ENCODE measurements at places on chromosomes 6 and 20.

DNA sequence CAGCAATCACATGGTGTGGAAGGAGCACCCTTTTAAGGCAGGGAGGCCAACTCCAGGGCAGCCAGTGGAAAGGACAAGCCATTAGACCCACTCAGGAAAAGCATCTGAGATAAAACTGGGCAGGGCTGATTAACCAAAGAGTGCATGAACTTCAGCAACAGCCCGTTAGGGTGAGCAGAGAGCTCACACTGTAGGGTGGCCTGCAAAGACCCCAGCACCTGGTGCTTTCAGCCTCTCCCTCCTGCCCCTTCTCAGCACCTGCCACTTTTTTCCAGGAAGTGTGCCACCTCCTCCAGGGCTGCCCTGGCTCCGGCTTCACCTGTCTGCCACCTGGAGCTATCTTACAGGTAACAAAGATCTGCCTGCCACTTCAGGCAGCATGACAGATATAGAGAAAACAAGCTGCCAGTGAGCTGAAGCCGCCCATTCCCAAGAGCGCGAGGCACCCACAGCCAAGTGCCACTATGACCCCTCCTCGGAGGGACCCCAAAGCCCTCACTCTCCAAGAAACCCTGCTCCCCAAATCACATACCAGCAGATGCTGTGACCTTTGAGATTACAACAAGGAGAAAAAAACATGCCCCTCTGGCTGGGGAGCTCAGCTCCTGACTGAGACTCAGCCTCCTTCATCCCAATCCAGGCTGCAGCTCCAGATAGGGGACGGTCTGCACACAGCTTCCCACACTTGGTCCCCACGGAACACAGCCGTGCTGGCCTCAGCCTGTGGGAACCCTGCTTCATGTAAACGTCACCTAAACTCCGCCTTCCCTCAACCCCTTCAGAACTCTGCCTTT lies 71.2 kb downstream of the ABHD12 start:
- DNase-seq, result no peak

DNA sequence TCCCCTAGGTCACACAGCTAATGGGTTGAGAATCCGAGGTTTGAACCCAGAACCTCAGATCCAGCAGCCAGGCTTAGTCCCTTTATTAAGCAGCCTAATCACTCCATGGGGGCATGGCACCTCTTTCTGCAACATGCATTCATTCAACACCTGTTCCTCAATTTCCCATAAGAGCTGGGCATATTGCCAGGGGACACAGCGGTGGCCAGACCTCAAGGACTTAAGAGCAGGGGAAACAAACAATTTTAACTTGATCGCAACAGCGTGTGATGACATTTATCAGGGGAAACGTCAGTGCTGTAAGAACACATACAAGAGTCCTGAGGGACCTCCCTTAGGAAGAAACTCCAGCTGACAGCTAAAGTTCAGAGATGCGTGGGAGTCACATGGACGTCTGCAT lies 267.4 kb upstream of the CDH4 start:
- DNase-seq, result no peak

DNA sequence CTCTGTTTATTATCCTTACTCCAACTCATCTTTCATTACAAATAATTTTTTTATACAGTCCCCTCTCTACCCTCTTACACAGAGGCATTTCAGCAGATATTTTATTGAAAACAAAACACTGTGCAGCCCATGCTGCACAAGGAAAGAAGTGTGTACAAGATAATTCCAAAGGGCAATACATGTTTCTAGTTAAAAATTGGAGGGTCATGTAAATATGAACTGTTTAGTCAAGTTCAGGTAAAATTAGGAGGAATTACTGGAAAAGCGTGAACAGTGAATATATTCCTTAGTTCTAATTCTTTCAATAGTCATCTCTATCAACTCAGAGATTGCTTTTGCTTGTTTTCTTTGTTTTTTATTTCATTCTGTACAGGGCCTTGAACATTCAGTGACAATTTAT lies 27.9 kb upstream of the TSPYL1 start:
- DNase-seq, result no peak

- no peak for DNase-seq
These were observed 31.8 kb downstream of the CST9L start for GRCh38 chr20:23536328-23536974.

- DNase-seq, result no peak
These were observed 420.1 kb downstream of the GJA1 start for GRCh38 chr6:121855521-121855920.

GRCh38 chr20:3987296-3987695 lies 28.1 kb downstream of the RNF24 start:
- DNase-seq, result no peak

- no peak for DNase-seq
These were observed 35.2 kb upstream of the EPHA7 start for GRCh38 chr6:93454533-93454932.

DNA sequence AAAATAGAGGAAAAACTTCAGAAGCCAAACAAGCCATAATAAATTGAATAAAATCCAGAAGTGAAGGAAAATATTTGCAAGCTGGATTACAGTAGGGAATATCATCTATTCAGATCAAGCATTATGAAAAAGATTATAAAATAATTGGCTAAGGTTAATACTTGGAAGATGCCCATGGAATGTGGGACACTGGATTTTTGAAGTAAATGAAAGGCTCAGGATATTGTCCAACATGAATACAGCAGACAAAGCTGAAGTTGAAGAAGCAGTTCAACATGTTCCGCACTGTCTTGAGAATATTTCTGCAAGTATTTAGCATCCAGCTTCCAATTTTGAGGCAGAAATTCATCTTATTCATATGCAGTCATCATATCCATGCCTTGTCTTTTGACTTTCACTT lies 1278.4 kb upstream of the GJE1 start:
- DNase-seq, result no peak

GRCh38 chr6:128516514-128516898 lies 3.9 kb downstream of the PTPRK start:
- peak; percentile 38 for DNase-seq

- no peak for DNase-seq
These were observed 110.0 kb upstream of the EYS start for GRCh38 chr6:65816991-65817390.

DNA sequence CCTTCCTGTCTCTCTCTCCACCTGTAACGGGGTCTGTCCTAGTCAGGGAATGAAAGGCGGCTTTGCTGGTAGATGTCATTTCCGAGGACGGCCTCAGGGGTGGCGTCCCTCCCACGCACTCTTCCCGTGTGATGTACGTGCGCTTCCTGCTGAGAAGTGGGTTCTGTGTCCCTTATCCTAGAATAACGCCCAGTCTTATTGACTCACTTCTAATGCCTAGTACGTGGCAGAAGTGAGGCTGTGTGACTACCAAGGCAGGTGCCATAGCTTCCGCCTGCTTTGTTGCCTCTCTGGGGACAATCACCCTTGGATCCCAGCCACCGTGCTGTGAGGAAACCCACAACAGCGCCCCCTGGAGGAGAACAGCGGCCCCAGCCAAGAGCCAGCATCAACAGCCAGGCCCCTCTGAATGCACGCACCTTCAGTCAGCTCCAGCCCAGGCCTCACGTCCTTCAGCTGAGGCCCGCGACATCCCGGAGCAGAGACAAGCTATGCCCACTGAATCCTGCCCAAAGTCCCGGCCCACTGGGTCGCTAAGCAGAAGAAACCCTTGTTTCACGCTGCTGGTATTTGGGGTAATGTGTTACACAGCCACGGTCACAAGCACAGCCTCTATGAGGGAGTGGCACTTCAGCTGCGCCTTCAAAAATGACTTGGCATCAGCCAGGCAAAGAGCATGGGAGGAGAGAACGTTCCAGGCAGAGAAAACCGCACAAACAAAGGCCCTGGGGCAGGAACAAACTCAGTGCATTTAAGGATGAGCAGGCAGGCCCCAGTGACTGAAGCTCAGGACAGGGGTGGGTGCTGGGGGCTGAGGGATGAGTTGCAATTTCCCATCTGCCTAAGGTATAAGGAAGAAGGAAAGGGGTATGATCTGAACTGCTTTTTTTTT lies 224.2 kb downstream of the NFATC2 start:
- no peak for DNase-seq

DNA sequence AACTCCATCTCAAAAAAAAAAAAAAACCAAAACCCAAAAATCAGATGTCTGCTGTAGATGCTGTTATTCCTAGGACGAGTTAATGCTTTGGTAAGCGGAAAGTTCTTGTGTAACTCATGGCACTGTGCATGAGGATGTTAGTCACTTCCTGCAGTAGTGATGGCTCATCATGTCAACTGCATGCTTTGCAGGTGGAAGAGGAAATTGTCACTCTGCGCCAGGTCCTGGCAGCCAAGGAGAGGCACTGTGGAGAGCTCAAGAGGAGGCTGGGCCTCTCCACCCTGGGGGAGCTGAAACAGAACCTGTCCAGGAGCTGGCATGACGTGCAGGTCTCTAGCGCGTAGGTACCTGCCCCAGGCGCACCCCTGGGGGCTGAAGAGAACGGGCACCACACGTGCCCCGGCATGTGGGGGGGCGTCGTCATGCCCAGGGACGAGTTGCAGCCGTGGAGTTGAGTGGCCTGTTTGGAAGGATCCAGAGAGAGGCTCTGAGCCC lies 8.5 kb downstream of the TPD52L2 start:
- no peak for DNase-seq

DNA sequence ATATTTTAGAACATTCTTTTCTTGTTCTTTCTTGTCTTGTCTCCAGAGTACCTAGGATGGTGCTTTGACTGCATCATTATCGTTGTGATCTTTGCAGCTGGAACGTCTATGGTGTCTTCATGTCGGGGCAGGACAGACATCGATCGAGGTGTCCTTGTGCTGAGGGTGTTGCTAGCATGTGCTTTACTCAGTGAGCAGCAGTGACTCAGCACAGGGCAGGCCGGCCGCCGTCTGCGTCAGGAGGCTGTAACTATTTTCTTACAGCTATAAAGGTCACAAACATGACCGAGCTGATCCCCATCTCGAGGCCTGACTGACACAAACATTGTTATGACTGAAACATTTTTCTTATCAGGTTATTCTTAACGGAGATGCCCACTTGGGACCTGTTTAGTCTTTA lies 14.9 kb upstream of the CTCFL start:
- no peak for DNase-seq

DNA sequence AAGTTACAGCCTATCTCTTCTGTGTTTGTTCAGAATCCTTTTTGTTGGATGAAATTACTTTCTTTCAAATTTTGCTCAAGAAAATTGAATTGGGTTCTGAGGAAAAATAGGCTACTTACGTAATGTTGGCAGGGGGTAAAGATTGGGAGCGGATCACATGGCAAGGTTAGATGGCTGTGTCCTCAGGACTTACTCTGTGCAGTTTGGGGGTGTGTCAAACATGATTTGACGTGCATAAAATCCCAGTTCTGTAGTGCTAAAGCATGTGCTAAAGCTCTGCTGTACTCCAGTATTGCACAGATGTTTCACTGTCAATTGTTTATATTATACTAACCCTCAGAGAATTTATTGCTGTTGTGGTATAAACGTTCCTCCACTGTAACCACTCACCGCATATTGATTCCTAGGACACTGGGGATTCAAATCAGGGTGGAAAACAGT lies 2.6 kb downstream of the NT5E start:
- DNase-seq, result no peak

DNA sequence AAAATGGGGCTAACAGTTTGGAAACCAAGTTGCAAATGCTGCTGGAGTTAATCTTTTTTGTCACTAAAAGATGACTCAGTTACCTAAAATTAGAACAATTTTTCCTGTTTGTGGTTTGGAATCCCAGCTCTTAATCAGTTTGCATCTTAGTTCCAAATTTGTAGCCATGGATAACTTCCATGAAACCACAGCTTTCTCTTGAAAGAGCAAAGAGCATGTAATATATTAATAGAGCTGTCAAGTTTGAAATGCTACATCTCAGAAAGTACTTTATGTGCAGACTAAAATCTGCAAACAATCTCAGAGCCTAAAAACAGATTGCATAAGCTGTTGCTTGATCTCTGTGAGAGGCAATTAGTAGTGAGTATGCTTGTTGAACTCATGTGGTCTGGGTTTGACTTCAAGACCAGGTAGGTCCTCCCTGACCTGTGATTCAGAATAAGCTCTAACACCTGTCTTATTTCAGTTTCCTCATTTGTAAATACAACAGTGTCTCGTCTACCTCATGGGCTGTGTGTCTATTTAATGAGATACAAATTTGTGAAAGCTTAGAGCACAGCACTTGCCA lies 23.5 kb downstream of the DHX35 start:
- peak; percentile 37 for DNase-seq

DNA sequence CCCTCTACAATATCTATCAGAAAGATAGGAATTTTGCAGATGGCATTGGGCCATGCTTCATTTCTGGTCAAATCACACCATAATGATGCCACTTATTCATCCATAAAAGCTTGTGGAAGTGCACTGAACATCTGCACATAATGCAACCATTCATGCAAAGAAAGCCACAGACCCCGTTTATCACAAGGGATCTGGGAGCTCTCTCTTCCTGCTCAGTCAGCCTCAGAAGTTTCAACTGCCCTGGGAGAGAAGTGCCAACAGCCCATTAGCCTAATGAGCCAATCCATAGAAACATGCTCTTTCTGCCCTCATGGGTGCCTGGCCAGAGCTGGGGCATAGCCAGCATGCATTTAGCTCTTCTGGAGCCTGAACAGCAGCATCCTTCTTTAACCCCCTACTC lies 85.8 kb downstream of the SLC35F1 start:
- no peak for DNase-seq

DNA sequence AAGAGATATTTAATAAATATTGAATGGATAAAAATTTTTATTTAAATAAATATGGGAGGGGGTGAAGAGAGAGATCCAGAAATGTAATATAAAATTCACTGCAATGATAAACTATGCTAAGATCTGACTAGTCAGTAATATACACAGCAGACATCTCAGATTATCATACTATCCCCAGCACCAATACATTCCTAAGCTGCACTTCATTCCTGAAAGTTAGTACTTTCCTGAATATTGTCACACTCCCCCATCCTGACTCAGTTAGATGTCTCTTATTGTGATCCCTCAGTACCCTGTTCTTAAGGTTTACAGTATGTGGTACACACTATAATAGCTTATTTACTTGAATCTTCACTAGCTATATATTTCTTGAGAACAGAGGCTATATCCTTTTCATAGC lies 88.3 kb upstream of the KCNQ5 start:
- no peak for DNase-seq

GRCh38 chr6:131821010-131821807 lies 13.4 kb downstream of the ENPP1 start:
- DNase-seq, result no peak

- no peak for DNase-seq
These were observed 24.5 kb downstream of the TTBK1 start for GRCh38 chr6:43267619-43268354.

GRCh38 chr20:50911030-50911429 lies 20.2 kb downstream of the ADNP start:
- DNase-seq, result no peak

GRCh38 chr6:149266659-149267058 lies 50.9 kb upstream of the TAB2 start:
- no peak for DNase-seq

- DNase-seq, result no peak
These were observed 1.5 kb downstream of the SIRPA start for GRCh38 chr20:1896484-1897258.

DNA sequence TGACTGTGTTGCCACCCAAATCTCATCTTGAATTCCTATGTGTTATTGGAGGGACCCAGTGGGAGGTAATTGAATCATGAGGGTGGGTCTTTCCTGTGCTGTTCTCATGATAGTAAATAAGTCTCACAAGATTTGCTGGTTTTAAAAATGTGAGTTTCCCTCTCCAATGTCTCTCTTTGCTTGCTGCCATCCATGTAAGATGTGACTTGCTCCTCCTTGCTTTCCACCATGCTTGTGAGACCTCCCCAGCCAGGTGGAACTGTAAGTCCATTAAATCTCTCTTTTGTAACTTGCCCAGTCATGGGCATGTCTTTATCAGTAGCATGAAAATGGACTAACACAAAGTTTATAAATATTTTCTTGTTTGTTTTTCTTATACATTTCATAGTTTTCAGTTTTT lies 990.5 kb upstream of the CITED2 start:
- no peak for DNase-seq
